ENCODE measurements at places on chromosomes 4 and X. TPM values are rescaled to one million over a fixed set of nuclear protein-coding genes. Genes with fewer than 3 reads are reported as not detected.

- no peak for DNase-seq
- no peak overlapping the region for H3K4me3 ChIP-seq
- no peak overlapping the region for H3K27ac ChIP-seq
- H3K4me1 ChIP-seq, result no peaks in the 10 kb centered on the region
These were observed 227.9 kb upstream of the PITX2 start for GRCh38 chr4:110850461-110851442.

GRCh38 chr4:7435471-7436061, 836 bp upstream of the PSAPL1 start:
- H3K4me3 ChIP-seq, result no peak overlapping the region
- H3K27ac ChIP-seq, result no peak overlapping the region
- no peaks in the 10 kb centered on the region for H3K36me3 ChIP-seq
- no peaks in the 10 kb centered on the region for H3K27me3 ChIP-seq

GRCh38 chrX:723781-724180, 93.2 kb downstream of the SHOX start:
- H3K4me3 ChIP-seq, result no peak overlapping the region
- H3K27ac ChIP-seq, result no peak overlapping the region
- no peak for DNase-seq
- H3K27me3 ChIP-seq, result no peaks in the 10 kb centered on the region

DNA sequence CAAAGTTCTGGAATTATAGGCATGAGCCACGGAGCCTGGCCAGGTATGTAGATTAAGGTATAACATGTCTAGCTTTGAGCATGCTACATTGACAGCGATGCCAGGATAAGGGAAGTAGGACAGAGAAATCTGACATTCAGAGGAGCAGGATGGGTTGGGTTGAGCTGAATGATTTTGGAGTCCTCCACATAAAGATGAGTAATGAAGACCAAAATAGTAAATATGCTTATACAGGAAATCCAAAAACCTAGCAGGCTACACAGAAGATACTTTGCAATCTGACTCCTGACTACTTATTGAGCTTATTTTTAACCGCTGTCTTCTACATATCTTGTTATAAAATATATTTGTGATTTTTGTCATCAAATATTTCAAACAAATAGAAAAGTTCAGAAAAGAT, 69.7 kb downstream of the PDGFC start:
- no peak overlapping the region for H3K4me3 ChIP-seq
- no peaks in the 10 kb centered on the region for H3K27me3 ChIP-seq
- H3K36me3 ChIP-seq, result no peaks in the 10 kb centered on the region
- no peak overlapping the region for H3K27ac ChIP-seq
- no peak for DNase-seq

- H3K4me3 ChIP-seq, result no peak overlapping the region
- H3K36me3 ChIP-seq, result no peaks in the 10 kb centered on the region
- no peaks in the 10 kb centered on the region for H3K4me1 ChIP-seq
- no peaks in the 10 kb centered on the region for H3K27me3 ChIP-seq
- H3K27ac ChIP-seq, result no peak overlapping the region
- no peak for DNase-seq
These were observed 760.9 kb upstream of the INTU start for GRCh38 chr4:126871810-126872209.

The FGF13 gene
- total RNA-seq, result not detected

GRCh38 chrX:50813843-50814661, at the start of gene SHROOM4:
Gene SHROOM4 (minus strand): TSS chrX:50814194. CDS start chrX:50814018, 176 bp downstream.
- DNase-seq, result no peak
- H3K27me3 ChIP-seq, result peaks cover 29% of the 10 kb centered on the region
- no peak within 1 kb of the TSS for H3K27ac ChIP-seq
- peaks cover 2% of the 10 kb centered on the region for H3K4me1 ChIP-seq
- H3K4me3 ChIP-seq, result peak within 1 kb of the TSS; percentile 39
- H3K36me3 ChIP-seq, result no peaks in the 10 kb centered on the region

GRCh38 chrX:40168480-40169011, 70.8 kb upstream of the BCOR start:
- H3K4me3 ChIP-seq, result peak overlapping the region; percentile 79
- no peaks in the 10 kb centered on the region for H3K36me3 ChIP-seq
- DNase-seq, result no peak
- H3K27me3 ChIP-seq, result peaks cover 2% of the 10 kb centered on the region

- H3K4me1 ChIP-seq, result no peaks in the 10 kb centered on the region
- no peaks in the 10 kb centered on the region for H3K36me3 ChIP-seq
- H3K4me3 ChIP-seq, result no peak overlapping the region
- H3K27ac ChIP-seq, result no peak overlapping the region
- DNase-seq, result no peak
These were observed 109.6 kb downstream of the PACRGL start for GRCh38 chr4:20809812-20810211.

- DNase-seq, result peak; percentile 75
- peak overlapping the region; percentile 91 for H3K4me3 ChIP-seq
- H3K27me3 ChIP-seq, result no peaks in the 10 kb centered on the region
- peaks cover 14% of the 10 kb centered on the region for H3K36me3 ChIP-seq
These were observed 1.5 kb upstream of the PAPSS1 start for GRCh38 chr4:107721436-107722100.

DNA sequence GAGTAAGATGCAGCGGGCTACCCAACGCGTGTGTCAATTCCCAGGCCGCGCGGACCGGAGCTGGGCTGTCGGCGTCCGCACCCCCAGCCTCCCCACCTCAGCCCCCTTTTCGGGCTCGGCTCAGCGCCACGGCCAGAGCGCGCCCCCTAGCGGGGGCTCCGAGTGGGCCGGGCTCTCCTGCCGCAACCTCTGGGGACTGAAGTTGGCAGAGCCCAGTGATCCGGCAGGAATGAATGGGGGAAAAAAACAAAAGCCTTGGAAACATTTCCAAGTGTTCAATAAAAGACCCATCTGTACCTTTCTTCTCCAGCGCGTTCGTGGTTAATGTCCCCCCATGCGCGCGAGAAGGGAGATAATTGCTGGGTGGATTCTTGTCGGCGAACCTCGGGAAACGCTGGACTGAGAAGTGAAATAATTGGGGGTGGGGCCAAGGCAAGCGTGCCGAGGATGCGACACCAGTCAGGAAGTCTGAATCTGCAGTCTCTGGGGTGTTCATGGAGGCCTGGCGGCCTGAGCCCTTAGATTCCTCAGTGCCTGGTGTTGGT, 5.2 kb upstream of the ARX start:
- H3K36me3 ChIP-seq, result no peaks in the 10 kb centered on the region
- peaks cover 73% of the 10 kb centered on the region for H3K27me3 ChIP-seq
- H3K27ac ChIP-seq, result no peak overlapping the region
- DNase-seq, result peak; percentile 80
- H3K4me1 ChIP-seq, result peaks cover 15% of the 10 kb centered on the region

GRCh38 chr4:153064571-153064970, 128.4 kb downstream of the FHDC1 start:
- no peak overlapping the region for H3K27ac ChIP-seq
- peaks cover 3% of the 10 kb centered on the region for H3K27me3 ChIP-seq
- no peaks in the 10 kb centered on the region for H3K4me1 ChIP-seq
- no peaks in the 10 kb centered on the region for H3K36me3 ChIP-seq

DNA sequence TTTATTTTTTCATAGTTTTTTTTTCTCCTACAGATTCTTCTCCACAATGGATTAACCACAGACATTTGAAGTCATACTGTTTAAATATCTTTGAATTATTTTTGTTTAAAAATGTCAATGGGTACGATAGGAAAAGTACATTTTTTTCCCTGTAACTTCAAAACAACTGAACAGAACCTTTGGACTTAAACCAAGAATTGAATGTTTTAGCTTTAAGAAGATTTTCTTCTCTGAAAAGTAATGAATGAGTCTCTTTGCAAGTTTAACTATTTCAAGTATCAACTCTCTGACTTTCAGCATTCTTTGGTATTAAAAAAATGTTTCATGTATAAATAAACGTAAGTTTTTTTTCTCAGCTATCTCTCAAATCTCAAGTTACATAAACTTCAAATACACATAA, 364.3 kb downstream of the FBXO8 start:
- DNase-seq, result no peak
- no peaks in the 10 kb centered on the region for H3K27me3 ChIP-seq
- no peaks in the 10 kb centered on the region for H3K36me3 ChIP-seq
- H3K4me1 ChIP-seq, result no peaks in the 10 kb centered on the region
- no peak overlapping the region for H3K27ac ChIP-seq

DNA sequence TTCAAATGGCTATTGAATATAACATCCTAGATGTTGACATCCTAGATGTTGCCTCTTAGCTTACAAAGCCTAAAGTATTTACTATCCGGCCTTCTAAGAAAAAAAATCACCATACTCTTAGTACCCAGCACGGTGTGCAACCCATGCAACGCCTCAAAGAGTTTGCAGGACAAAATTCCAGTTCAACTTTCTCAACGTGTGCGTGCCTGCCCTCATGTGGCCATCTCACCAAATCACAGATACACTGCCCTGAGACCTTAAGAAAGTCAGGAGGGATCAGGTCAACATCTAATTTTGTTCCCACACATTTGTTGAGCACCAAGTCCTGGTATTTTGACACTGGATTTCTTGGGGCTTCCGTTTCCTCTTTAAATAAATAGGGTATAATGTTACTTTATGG, 68.3 kb downstream of the CRMP1 start:
- H3K4me1 ChIP-seq, result peaks cover 22% of the 10 kb centered on the region
- H3K36me3 ChIP-seq, result no peaks in the 10 kb centered on the region
- DNase-seq, result peak; percentile 60
- no peak overlapping the region for H3K27ac ChIP-seq
- H3K27me3 ChIP-seq, result no peaks in the 10 kb centered on the region
- no peak overlapping the region for H3K4me3 ChIP-seq

GRCh38 chr4:7124689-7125442, 57.0 kb upstream of the GRPEL1 start:
- no peak for DNase-seq
- no peak overlapping the region for H3K4me3 ChIP-seq
- no peaks in the 10 kb centered on the region for H3K36me3 ChIP-seq

- no peak for DNase-seq
- H3K36me3 ChIP-seq, result no peaks in the 10 kb centered on the region
- no peak overlapping the region for H3K4me3 ChIP-seq
These were observed 32.8 kb downstream of the FHDC1 start for GRCh38 chr4:152968806-152969394.

- H3K27ac ChIP-seq, result no peak overlapping the region
- no peak for DNase-seq
These were observed 37.5 kb upstream of the TMEM150C start for GRCh38 chr4:82599336-82599735.

DNA sequence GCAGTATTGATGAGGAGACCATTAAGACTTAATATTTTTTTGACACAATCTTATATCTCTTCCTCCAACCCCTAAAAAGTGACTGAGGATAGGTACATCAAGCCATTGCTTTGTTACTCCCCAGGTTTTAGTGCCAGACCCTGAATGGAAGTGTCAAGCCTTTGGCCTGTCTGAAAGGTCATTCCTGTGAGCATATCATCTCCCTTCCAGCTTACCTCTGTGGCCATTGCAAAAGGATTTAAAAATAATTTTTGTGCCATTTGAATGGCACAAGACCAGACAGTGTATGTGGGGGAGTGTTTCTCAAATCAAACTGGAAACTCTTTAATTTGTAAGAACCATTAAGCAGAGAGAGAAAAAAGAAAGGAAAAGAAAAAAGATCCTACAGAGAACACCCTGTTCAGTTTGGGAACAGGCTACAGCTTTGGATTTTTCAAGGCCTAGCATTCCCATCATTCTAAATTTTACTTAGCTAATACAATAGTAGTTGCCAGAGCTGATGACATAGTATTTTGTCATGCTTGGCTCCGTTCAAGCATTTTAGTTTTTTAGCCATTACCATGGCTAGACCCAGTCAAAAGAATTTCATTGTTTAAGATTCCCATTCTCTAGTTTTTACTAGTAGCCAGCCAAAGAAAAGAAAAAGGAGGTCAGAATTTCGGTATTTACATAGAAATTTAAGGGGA, 49.6 kb downstream of the HPF1 start:
- H3K4me1 ChIP-seq, result no peaks in the 10 kb centered on the region
- H3K27me3 ChIP-seq, result no peaks in the 10 kb centered on the region
- H3K4me3 ChIP-seq, result no peak overlapping the region
- peaks cover 32% of the 10 kb centered on the region for H3K36me3 ChIP-seq
- no peak for DNase-seq

GRCh38 chr4:188408244-188409030, 269.2 kb downstream of the TRIML1 start:
- H3K36me3 ChIP-seq, result no peaks in the 10 kb centered on the region
- no peaks in the 10 kb centered on the region for H3K27me3 ChIP-seq
- H3K4me1 ChIP-seq, result no peaks in the 10 kb centered on the region
- no peak overlapping the region for H3K4me3 ChIP-seq

DNA sequence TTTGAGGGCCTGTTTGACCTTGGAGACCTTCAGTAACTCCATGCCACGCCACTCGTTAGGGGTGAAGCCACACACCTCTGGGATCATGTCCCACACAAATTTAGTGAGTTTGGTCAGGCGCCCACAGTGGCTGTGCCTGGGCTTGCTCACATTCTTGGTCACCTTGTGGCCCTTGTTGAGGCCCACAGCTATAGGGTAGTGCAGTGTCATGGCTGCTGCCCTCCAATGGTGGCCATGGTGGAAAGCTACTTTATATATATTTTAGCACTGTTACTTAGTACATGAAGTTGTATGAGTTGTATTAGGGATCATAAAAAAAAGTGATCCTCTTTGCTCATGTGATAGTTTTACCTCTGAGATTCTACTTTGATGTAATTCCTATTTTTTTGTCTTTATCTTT, 985 bp upstream of the CXCL11 start:
- H3K36me3 ChIP-seq, result no peaks in the 10 kb centered on the region
- H3K4me3 ChIP-seq, result no peak overlapping the region
- peaks cover 3% of the 10 kb centered on the region for H3K27me3 ChIP-seq
- no peak overlapping the region for H3K27ac ChIP-seq
- peaks cover 13% of the 10 kb centered on the region for H3K4me1 ChIP-seq

DNA sequence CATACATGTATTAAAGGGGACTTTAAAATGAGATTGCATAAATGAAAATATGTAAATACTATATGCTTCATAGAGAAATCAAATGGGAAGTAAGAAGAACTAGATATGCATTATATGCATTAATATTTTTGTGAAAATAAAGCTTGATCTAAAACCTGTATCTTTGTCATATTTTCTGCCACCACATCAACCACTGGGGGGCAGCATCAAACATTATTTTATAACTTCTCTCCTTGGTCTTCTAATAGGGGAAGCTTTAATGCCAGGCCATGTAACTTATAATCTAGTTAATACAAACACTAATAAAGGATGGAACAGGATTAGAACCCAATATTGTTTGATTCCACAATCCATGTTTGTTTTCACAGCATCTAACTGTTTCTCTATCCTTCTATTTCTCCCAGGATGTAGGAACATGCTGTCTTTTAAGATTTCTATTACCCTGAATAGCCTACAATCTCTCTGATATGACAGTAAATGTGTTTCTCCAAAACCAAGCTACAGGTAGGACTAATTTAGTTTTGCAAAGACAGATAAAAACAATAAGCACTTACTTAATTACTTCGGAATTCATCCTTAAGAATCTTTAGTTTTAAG, 10.0 kb downstream of the QRFPR start:
- H3K4me3 ChIP-seq, result no peak overlapping the region
- peak; percentile 68 for DNase-seq
- H3K4me1 ChIP-seq, result no peaks in the 10 kb centered on the region
- H3K36me3 ChIP-seq, result no peaks in the 10 kb centered on the region
- peaks cover 16% of the 10 kb centered on the region for H3K27me3 ChIP-seq
- H3K27ac ChIP-seq, result no peak overlapping the region

GRCh38 chr4:94420356-94420755, 31.4 kb upstream of the PDLIM5 start:
- no peak for DNase-seq
- no peaks in the 10 kb centered on the region for H3K4me1 ChIP-seq

- H3K27me3 ChIP-seq, result peaks cover 17% of the 10 kb centered on the region
- no peak overlapping the region for H3K4me3 ChIP-seq
- no peaks in the 10 kb centered on the region for H3K36me3 ChIP-seq
- no peak overlapping the region for H3K27ac ChIP-seq
These were observed 18.8 kb downstream of the DOK7 start for GRCh38 chr4:3481783-3482393.
